ENCODE measurements at places on chromosomes 12 and 14.
A peak's percentile ranks its signal among the peaks of the same experiment; 100 is the strongest.

- DNase-seq = no peak
These were observed 162.1 kb downstream of the PRKCH start for GRCh38 chr14:61483476-61483875.

DNA sequence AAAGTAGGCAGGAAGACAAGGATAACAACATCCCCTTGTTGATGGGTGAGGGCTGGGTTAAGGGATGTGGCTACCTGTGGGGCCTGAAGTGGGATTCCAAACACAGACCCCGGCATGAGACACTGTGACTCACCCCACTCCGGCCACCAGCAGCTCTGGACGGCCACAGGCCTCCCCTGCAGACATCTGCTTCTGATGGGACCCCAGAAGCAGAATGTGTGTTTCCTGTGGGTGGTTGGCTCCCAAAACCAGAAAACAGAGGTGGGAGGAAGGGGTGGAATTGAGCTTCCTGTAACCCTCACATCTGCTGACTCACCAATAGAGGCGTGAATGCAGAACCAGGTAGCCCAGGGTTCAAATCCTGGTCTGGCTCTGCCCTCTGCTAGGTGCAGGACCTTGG, 216.6 kb upstream of the PWP1 start:
- peak; percentile 15 for DNase-seq

DNA sequence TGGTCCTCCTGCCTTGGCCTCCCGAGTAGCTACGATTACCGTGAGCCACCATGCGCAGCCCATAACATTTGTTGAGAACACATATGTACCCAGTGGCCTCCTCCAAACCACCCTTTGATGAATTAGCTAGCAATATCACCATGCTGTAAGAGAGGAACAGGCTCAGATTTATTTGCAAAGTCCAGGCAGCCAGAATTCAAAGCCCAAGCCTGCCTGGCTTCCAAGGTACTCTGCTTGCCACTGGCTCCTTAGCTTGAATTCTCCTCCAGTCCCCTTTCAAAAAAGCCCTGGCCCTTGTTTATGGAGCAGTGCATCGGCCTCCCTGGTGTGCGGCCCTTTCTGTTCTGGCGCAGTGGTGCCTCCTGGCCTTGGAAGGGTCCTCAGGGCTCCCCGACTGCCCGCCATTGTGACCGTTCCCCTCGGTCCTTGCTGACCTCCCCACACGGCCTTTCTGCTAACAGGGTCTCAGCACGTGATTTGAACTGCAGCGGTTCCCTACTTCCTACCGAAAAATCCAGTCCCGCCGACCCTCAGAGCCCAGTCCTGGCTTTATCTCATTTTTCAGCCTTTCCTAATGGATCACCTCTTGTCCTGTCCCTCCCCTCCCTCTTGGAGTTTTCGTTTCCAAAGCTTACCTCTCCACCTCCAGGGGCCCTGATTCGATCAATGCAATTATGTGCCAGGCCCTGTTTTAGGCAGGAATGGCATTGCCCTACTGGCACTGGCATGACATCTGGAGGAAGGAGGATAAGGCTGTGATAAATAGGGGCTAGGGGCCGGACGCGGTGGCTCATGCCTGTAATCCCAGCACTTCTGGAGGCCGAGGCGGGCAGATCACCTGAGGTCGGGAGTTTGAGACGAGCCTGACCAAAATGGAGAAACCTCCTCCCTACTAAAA, 22.0 kb downstream of the SLC25A29 start:
- no peak for DNase-seq

- DNase-seq = no peak
These were observed 91.2 kb downstream of the WNK1 start for GRCh38 chr12:843609-844008.

GRCh38 chr14:29354486-29354885, 573.2 kb downstream of the PRKD1 start:
- no peak for DNase-seq

DNA sequence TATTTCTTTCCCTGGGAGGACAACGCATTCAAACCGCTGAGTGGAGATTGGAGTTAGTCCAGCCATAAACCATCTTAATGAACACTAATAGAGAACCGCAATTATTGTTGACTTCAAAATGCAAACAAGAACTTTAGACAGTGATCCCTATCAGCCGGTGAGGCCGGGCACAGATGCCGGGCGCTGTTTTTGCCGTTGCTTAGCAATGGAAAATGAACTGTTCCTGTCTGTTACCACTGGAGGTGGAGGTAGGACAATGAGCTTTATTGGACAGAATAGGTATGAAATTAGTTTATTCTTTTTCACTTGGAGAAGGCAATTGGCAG, 216.8 kb downstream of the TTC8 start:
- no peak for DNase-seq

GRCh38 chr12:107518868-107519267, 166.7 kb upstream of the PWP1 start:
- no peak for DNase-seq

DNA sequence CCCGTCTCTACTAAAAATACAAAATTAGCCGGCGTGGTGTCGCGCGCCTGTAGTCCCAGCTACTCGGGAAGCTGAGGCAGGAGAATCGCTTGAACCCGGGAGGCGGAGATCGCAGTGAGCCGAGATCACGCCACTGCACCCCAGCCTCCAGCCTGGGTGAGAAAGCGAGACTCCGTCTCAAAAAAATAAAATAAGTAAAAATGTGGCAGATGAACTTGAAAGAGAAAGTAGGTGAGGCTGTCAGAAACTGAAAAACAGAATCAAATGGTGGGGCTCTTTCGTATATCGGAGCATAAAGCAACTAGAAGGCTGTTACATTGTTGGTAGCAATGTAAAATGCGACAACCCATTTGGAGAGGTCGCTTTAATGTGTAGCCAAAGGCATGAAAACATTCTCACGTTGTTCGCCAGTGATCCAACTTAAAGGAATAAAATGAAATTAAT, 767 bp upstream of the CCNT1 start:
- no peak for DNase-seq

DNA sequence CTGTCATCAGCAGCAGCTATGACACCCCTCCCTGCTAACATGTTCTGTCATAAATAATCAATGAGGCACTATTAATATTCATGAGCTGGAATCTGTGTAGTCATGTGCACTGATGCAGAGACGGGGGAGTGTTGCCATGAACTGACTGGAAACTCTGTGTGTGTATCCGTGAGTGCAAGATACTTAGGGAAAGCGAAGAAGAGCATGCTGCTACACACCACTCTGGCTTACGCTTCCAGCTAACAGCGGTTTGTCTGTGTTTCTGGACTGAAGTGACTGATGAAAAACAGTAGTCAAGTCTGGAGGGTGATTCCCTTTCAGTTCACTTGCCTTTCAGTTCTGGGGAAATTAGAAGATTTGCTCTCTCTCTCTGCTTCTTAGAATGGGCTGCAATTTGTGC, 249.4 kb downstream of the PDZRN4 start:
- DNase-seq = no peak

GRCh38 chr12:2890001-2890387, 697 bp upstream of the TULP3 start:
- DNase-seq = no peak

- DNase-seq = no peak
These were observed 421.1 kb downstream of the VRK1 start for GRCh38 chr14:97218274-97218673.

DNA sequence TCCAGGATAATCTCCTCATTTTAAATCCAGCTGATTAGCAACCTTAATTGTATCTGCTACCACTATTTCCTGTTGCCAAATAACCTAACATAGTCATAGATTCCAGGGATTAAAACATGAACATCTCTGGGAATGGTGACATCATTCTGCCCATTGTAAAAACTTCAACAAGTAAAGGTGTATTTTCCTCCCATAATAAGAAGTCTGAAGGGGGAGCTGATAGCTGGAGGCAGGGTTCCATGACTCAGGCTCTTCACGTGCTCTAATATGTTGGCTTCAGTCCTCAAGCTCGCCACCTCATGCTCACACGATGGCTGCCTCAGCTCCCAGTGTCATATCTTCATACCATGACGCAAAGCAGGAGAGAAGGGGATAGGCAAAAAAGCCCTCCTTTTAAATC, 172.0 kb upstream of the VASH1 start:
- no peak for DNase-seq

DNA sequence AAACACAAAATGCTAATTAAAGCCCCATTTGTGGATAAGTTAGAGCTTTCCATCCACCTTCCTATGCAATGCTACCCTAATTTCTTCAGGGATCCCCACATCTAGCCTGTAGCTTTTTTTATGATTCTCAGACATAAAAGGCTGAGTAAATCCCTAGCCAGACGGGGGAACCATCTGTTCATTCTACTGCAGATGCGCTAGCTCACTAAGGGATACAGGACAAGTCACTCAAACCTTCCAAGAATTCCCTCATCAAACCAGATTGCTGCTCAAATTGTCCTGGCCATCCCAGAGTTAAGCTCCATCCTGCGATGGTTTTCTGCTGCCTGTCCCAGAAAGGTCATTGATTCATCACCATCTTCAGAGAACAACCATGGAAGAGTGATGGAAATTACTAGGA, 56.7 kb downstream of the MYRFL start:
- no peak for DNase-seq

- DNase-seq = no peak
These were observed 54.5 kb downstream of the APAF1 start for GRCh38 chr12:98699586-98699985.

- no peak for DNase-seq
These were observed 165.4 kb upstream of the TMEM260 start for GRCh38 chr14:56414236-56414635.

GRCh38 chr12:130813436-130813835, 25.6 kb downstream of the STX2 start:
- DNase-seq = no peak

GRCh38 chr12:15157269-15157671, 63.9 kb downstream of the RERG start:
- no peak for DNase-seq

- DNase-seq = no peak
These were observed 121.0 kb upstream of the GARIN2 start for GRCh38 chr14:67068251-67068650.

GRCh38 chr12:989751-990660, 1.0 kb upstream of the ERC1 start:
- DNase-seq = no peak

DNA sequence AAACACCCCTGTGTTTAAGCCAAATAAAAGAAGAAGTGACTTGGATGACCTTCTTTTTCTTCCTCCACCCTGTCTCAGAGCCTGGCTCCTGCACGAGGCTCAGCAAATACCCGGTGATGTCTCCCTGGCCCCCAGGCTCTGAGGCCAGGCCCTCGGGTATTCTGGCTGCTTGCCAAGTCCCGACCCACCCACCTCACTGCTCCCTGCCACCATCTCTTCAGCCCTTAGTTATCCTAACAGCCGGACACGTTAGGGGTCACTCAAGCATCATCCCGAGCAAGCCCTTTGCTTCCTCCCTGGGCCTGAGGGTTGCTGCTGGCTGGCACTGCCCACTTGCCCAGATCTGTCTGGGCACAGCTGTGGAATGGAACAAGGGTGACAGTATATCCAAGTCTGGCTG, 7.2 kb downstream of the RPS6KL1 start:
- DNase-seq = no peak

GRCh38 chr12:8011331-8011730, 21.2 kb upstream of the FOXJ2 start:
- DNase-seq = no peak

GRCh38 chr12:119231774-119232173, 53.0 kb downstream of the HSPB8 start:
- DNase-seq = no peak

- no peak for DNase-seq
These were observed 2.1 kb downstream of the WASHC4 start for GRCh38 chr12:105109465-105110212.
